ENCODE measurements at places on chromosomes 13 and 19. TPM values are rescaled to one million over a fixed set of nuclear protein-coding genes. Genes with fewer than 3 reads are reported as not detected.

The ATXN8OS gene
- polyA plus RNA-seq: not detected

GRCh38 chr13:31214435-31214834 is 14.7 kb downstream of the B3GLCT start:
- DNase-seq: no peak

The KCNN4 gene
- polyA plus RNA-seq: 61.3 TPM

GRCh38 chr19:13812544-13812943 is 17.3 kb downstream of the ZSWIM4 start:
- DNase-seq: no peak

- no peak for DNase-seq
These were observed 6.5 kb downstream of the RNF225 start for GRCh38 chr19:58401840-58402421.

DNA sequence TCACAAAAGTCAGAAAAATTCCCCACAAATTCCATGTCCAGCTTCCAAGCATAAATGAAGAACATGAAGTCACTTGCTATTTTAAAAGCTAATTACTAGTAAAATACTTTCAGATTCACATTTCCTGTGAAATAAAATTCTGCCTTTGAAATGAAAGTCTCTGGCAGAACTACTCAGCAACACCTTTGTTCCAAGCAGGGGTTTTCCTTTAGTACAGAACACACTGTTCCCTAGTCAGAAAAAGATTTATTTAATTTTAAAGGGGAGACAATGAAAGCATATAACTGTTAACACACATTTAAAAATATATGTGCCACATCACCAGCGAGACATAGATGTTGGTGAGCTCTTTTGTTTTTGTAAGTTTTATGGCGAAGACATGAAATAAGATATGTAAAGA is 26.4 kb upstream of the RAP2A start:
- no peak for DNase-seq

GRCh38 chr13:102555914-102556553 is 40.8 kb upstream of the TPP2 start:
- DNase-seq: no peak

The EHD2 gene
- not detected for polyA plus RNA-seq

GRCh38 chr13:23960566-23961156 is 63.4 kb upstream of the C1QTNF9B start:
- DNase-seq: peak; percentile 4

The ANGPTL8 gene
- not detected for polyA plus RNA-seq

GRCh38 chr13:62908321-62908720 is 1492.7 kb upstream of the PCDH20 start:
- DNase-seq: no peak

- DNase-seq: no peak
These were observed 278.3 kb downstream of the UQCRFS1 start for GRCh38 chr19:28934631-28935030.

- no peak for DNase-seq
These were observed 30.0 kb upstream of the ATP12A start for GRCh38 chr13:24650161-24650560.

DNA sequence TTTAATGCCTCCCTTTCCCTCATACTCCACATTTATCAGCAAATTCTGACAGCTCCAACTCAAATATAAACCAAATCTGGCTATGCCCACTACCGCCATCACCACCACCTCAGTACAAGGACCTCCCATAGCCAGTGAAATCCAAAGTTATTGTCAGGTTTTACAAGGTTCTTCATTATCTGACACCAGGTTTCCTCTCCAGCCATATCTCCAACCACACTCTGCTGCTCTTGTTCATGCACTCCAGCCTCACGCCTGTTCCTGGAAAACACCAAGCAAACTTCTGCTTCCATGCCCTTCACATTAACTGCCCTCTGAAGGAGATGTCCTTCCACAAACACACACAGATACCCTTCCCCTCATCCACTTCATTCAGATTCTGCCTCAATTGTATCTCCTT is 102.2 kb upstream of the MIR17HG start:
- DNase-seq: no peak

The TSHZ3 gene
- polyA plus RNA-seq: 3.3 TPM

DNA sequence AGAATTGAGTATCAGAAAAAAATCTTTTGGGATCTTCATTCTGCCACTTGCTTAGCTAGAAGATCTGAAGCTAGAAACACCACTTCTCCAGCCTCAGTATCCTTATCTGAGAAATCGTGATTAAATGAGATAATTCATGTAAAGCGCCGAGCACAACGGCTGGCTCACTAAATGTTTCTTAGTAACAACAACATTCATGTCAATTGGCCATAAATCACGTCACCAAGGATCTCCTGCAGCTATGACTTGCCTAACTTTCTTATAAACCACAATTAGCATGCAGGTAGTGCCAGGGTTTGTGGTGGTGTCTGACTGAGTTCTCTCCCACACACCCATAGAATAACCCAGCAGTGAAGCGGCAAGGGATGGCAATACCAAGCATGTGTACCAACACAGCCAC is 501.3 kb downstream of the EFNB2 start:
- no peak for DNase-seq

GRCh38 chr19:2026770-2027169 is 11.3 kb upstream of the BTBD2 start:
- no peak for DNase-seq

The ACP7 gene
- not detected for polyA plus RNA-seq

DNA sequence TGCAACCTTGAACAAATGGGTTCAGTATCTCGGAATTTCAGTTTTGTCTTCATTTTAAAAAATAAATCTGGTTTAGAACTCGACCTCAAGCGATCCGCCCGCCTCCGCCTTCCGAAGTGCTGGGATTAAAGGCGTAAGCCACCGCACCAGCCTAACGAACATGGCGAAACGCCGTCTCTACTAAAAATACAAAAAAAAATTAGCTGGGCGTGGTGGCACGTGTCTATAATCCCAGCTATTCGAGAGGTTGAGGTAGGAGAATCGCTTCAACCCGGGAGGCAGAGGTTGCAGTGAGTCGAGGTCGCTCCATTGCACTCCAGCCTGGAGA is 571 bp downstream of the ZNF302 start:
- no peak for DNase-seq

GRCh38 chr13:23025864-23026608 is 154.7 kb upstream of the SGCG start:
- no peak for DNase-seq

GRCh38 chr13:40072663-40073120 is 417.2 kb downstream of the COG6 start:
- DNase-seq: no peak

The SIGLEC8 gene
- not detected for polyA plus RNA-seq

The CCDC194 gene
- polyA plus RNA-seq: 0.53 TPM

GRCh38 chr19:4694211-4694987 is 24.3 kb upstream of the MYDGF start:
- DNase-seq: no peak

DNA sequence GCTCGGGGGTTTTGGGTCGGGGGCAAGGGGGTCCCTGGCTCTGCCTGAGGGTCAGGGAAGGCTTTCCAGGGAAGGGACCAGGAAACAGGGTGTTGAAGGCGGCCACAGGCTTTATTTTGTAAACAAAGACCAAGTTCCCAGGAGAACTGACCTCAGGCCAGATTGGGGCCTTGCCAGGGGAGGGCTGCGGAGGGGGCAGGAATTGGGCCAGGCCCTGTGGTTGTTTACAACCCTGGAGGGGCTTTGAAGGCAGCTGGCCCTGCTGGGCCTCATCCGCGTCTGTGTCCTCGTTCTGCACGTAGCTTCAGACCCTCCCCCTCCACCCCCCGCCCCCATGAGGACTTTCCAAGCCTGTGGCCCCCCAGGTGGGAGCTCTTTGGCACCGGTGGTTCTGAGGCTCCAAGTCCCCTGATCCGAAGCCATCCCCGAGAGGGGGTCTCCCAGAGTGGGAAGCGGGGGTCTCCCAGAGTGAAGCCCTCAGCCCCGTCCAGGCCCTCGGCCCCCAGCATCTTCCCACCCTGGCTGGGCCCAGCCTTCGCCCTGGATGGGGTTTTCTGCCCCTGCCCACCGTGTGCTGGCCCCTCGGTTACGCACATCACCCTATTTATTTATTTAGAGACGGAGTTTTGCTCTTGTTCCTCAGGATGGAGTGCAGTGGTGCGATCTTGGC is 13.5 kb upstream of the BSG start:
- no peak for DNase-seq

The CSNK1A1L gene
- 0.07 TPM for polyA plus RNA-seq

GRCh38 chr13:60165391-60166099 is 1.8 kb upstream of the DIAPH3 start:
- DNase-seq: no peak

DNA sequence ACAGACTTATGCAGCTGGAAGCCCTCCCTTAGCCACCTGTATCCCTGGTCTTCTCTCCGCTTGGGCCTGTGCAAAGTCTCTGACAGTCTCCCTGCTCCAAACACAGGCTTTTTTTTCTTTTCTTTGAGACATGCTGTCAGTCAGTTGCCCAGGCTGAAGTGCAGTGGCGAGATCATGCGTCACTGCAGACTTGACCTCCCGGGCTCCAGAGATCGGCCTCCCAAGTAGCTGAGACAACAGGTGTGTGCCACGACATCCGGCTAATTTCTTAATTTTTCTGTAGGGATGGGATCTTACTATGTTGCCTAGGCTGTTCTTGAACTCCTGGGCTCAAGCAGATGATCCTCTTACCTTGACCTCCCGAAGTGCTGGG is 1.6 kb downstream of the MZF1 start:
- no peak for DNase-seq

- DNase-seq: no peak
These were observed 19.7 kb upstream of the SYCN start for GRCh38 chr19:39223703-39224279.

The CALR3 gene
- not detected for polyA plus RNA-seq
